NCI-H1436 treated with DMSO at 0.1 percent for 48 hours (cell line): ENCODE measurements at places on chromosomes 1 and 21.

GRCh38 chr1:107979926-107980325 lies 14.9 kb upstream of the VAV3 start:
- DNase-seq, result no peak

- DNase-seq, result no peak
Measured at GRCh38 chr1:177872308-177872900, 97.5 kb downstream of the SEC16B start.

GRCh38 chr1:85166351-85166750 lies 34.5 kb downstream of the SYDE2 start:
- DNase-seq, result no peak

DNA sequence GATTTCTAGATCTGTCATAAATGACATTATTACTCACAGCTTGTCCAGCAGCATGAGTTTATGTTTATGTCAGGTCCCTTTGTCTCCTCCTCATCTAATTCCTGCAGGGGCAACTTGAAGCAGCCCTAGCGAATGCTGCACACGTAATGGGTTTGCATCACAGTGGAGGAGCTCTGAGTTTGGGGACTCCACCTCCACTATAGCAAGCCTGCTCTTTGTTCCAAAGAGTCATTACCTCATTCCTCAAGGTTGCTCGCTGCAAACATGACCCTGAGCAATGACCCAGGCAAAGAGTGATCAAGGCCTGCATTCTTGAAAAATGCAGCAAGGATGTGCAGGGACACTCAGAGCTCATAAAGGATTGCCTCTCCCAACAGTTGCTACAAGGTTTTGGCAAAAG lies 261.9 kb downstream of the HHIPL2 start:
- no peak for DNase-seq

- no peak for DNase-seq
Measured at GRCh38 chr1:26097696-26098095, 13.9 kb upstream of the PDIK1L start.

GRCh38 chr1:161209790-161210409 lies 5.2 kb upstream of the FCER1G start:
- no peak for DNase-seq

DNA sequence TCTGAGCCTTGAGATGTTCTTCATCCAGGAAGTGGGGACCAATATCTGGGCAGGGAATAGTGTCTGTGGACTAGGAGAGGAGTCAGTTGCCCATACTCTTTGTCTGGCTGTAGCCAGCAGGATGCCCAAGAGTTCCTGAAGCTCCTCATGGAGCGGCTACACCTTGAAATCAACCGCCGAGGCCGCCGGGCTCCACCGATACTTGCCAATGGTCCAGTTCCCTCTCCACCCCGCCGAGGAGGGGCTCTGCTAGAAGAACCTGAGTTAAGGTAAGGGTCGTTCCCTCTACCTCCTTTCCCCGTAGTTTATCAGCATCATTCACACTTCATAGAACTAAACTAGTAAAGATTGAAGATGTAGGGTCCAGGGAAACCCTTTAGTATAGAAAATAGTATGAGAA lies 3.4 kb upstream of the PPOX start:
- DNase-seq, result no peak

DNA sequence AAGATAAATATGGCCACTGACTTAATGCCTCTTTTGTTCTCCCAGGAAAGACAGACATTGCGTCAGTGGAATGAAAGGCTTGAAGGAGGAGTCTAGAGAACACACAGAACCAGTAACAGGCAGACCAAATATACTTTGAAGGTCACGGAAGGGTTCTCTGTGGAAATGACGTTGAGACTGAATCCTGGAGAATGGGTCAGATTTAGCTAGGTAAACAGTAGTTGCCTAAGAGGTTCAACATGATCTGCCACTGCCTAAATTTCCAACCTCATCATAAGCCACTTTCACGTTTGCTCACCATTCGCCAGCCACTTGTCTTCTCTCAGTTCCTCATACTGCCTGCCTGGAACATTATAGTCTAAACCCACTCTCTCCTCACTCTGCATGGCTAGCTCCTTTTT lies 20.5 kb downstream of the PLA2G4A start:
- DNase-seq, result no peak

DNA sequence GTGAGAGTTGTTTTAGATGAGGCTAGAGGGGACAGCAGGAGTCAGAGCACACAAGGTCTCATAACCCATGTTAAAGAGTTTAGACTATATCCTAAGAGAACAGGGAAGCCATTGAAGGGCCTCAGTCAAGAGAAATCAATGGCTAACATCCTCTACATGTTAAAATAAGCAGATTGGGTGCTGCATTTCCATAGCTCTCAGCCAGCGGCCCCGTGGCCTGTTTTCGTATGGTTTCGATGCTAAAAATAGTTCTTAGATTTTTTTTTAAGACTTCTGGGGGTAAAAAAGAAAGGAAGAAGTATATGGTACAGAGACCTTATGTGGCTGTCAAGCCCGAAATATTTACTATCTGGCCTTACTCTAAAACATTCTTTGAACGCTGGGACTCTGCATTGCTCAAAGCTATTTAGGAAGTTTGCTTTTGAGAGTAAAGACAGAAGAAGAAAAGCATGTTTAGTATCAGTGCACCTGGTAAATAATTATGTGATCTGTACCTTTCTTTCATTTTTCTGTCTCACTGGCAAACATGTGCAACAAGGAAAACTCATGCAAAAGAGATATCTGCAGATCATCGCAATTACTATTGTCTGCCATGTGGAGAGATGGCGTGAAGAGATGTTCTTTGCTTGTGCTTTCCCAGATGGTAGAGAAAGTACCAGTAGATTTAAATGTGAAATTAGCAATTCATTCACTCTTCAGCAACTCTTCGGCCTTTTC lies 8.4 kb downstream of the PDIK1L start:
- no peak for DNase-seq

GRCh38 chr1:4336507-4336906 lies 317.9 kb upstream of the AJAP1 start:
- no peak for DNase-seq

GRCh38 chr1:178964469-178965330 lies 61.0 kb upstream of the FAM20B start:
- DNase-seq, result no peak

- no peak for DNase-seq
Measured at GRCh38 chr21:26800001-26800400, 45.2 kb downstream of the ADAMTS1 start.

- DNase-seq, result no peak
Measured at GRCh38 chr1:24727501-24728216, 17.6 kb upstream of the CLIC4 start.

GRCh38 chr1:101178341-101178687 lies 58.5 kb upstream of the S1PR1 start:
- no peak for DNase-seq

DNA sequence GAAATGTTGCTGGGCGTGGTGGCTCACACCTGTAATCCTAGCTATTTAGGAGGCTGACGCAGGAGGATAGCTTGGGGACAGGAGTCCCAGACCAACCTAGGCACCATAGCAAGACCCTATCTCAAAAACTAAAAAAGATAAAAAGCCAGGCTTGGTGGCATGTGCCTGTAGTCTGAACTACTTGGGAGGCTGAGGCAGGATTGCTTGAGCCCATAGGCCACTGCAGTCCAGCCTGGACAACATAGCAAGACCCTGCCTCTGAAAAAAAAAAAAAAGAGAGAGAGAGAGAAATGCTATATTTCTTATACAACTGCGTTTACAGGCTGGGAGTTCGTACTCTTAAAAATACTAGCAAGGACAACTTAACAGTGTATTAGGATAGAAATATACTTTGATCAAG lies 46.2 kb upstream of the SPOCD1 start:
- no peak for DNase-seq

DNA sequence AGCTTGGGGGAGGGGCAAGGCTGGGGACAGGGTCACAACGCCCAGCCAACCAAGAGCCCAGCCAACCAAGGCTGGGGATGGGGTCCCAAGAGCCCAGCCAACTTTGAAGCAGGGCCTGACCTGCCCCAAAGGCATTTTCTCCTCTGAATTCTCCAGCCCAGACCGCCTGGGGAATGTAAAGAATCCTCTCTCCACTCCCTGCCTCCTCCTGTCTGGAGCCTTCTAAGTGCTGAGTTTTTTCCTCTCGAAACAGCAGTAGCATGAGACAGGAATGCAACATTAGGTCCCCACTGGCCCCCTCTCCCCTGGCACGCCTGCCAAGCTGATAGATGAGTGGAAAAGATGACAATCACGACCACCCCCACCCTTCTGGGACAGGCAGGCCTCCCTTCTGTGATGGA lies 17.0 kb downstream of the C1orf198 start:
- DNase-seq, result no peak

DNA sequence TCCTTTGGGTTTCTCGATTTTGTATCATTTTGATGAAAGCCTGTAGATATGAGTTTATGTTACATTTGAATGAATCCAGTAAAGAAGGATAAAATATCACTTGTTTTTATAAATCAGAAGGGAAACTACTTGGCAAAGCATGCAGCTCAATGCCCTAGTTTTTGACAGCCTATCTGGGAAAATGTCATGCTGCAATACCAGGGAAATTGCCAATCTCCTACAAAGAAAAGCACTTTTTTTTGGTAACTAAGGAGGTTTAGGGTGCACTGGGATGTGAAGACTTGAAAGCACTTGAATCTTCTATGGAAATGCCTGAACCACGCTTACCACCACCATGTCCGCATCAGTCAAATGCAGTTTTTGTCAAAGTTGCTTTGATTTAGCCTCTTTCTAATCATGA lies 446.9 kb upstream of the LRRC7 start:
- no peak for DNase-seq

- no peak for DNase-seq
Measured at GRCh38 chr1:43082740-43083139, 89.3 kb downstream of the EBNA1BP2 start.

DNA sequence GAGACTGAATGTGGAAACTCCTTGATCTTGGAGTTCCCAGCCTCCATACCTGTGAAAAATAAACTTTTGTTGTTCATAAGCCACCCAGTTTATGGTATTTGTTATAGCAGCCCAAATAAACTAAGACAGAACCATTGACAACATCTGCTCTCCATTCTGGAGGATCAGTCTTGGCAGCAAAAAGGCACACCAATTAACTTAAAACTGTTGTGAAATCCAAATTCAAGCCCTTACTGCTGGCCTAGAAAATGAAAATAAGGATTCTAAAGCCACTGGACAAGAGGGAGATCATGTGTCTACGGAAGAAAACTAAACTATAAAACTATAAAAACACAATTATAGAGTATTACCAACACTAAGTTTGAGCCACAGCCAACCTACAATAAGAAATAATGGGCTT lies 172.1 kb upstream of the RNPC3 start:
- DNase-seq, result no peak

DNA sequence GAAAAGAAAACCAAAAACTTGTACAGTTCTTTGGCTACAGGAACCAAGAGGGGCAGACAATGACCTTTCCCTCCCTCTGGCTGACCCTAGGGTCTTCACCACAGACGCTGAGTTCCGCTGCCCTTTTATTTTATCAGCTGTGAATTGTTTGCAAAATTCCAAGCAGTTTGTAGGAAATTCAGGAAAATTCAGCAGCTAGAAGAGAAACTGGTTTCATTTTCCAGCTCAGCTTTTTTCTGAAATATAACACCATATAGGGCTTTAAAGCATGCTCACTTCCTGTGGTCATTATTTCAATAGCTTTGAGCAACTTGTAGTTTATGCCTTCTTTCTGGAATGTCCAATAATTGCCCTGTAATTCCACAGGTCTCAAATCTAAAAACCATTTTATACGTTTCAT lies 5.5 kb upstream of the PIK3R3 start:
- no peak for DNase-seq

GRCh38 chr1:246878551-246878950 lies 53.2 kb downstream of the AHCTF1 start:
- DNase-seq, result no peak

DNA sequence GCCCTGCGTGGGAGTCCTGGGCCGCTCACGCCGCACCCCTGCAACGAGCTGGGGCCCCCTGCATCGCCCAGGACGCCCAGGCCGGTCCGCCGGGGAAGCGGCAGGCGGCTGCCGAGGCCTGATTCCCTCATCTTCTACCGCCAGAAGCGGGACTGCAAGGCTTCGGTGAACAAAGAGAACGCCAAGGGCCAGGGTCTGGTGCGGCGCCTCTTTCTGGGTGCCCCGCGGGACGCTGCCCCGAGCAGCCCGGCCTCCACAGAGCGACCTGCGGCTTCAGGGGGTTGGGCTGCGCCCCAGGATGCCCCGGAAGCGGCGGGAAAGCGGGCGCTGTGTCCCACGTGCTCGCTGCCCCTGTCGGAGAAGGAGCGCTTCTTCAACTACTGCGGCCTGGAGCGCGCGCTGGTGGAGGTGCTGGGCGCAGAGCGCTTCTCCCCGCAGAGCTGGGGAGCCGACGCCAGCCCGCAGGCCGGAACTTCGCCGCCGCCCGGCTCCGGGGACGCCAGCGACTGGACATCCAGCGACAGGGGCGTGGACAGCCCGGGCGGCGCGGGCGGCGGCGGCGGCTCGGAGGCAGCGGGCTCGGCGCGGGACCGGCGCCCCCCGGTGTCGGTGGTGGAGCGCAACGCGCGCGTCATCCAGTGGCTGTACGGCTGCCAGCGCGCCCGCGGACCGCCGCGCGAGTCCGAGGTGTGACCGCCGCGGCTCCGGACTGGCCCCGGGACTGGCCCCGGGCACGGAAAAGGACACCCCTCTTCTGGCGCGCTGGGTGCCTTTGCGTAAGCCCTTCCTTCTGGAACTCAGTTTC lies 2.7 kb downstream of the FAM110D start:
- DNase-seq, result no peak

- no peak for DNase-seq
Measured at GRCh38 chr1:44802306-44803061, 2.3 kb downstream of the PLK3 start.

DNA sequence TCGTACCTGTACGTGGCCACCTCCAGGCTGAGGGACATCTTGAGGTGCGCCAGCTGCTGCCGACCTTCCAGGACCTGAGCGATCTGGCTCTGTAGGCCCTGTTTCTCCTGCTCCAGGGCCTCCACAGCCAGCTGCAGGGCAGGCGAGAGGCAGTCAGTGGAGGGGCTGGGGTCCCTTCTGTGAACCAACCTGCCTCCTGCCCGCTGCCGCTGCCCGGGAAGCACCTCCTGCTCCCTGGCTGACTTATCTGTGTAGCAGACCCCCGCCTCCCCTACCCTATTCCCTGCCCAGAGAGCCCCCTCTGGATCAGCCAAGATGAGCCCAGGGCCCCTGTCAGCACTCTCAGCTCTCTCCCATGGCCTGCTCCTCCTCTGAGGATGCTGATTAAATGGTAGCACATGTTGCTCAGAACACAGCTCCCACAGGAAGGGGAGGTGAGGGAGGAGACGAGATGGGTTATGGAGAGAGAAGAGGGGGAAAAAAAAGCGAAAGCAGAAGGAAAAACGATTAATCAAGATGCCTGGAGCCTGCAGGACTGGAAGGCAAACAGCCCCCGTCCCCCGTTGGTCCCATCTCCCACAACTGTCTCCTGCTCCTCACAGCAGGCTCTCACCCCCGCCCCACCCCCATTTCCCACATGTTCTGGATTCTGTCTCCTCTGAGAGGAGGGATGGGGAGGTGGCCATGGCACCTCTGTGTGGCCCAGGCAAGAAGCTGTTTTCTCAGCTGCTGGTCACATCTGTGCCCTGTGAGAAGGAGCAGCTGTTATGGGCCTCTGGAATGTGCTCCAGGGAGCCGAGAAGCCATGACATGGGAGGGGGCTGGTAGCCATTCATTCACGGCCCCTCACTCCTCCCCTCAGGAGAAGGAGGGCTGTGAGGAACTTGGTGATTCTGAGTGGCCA lies 1.7 kb downstream of the NES start:
- no peak for DNase-seq
